AG08395 (cell line): ENCODE measurements at places on chromosomes 3 and 15.

- no peak for DNase-seq
Measured at GRCh38 chr3:38653685-38654537, 4.4 kb upstream of the SCN5A start.

GRCh38 chr15:82871358-82871757, 61.9 kb downstream of the WHAMM start:
- DNase-seq: no peak

- no peak for DNase-seq
Measured at GRCh38 chr3:177642042-177642803, 444.9 kb upstream of the TBL1XR1 start.

DNA sequence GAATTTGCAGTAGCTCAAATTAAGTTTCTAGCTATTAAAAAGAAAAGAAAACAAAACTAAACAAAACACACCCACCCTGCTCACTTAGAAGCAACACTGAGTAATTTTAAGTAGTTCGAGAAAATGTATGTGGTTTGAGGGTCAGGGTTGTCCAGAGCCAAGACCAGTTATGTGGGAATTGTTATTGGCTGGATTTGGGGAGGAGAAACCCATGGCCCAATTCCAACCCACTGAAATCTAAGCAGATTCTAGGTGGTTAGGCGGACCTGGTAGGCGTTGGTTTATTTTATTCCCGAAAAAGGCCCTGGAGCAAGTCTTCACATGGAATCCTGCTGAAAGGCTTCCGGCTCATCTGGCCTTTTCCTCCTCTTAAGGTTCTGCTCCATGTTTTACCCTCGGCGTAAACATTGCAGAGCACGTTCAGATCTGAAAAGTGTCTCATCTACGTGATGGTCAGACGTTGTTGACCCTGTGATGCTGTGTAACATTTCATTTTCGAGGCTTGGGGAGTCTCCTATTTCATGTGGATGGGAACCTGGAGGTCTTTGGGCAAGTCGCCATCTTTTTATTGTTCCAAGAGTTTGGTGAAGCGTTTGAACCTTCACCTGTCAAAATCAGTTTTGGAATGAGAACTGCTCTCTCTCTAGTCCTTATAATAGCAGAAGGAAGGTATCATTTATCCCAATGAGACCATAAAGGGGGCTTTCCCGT, 64.0 kb downstream of the FLNB start:
- DNase-seq: no peak

DNA sequence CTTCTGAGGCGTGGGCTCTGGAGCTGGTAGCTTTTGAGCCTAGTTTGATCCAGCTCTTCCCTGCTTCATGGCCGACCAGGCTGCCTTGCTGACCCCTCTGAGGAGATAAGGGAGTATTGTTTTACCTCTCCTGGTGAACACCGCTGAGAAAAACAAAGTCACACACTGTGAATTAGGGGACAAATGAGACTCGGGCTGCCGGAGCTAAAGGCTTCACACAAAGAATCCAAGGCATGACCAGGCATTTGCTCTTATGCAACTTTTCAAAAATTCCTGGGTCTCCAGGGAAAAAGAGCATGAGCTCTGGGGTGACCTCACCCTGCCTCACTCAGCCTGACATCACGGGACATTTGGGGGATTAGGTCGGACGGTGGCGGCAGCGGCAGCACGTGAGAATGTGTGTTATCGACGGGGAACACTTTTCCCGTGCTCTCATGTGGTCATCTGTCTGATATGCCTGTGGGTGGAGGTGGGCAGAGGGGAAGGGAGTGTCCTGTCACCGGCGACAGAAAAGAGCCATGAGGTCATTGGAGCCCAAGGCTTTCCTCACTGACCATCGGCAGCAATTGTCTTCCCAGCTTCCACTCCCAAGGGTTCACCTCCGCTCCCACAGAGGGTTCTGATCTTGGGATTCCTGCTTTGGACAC, 61.0 kb downstream of the TMEM44 start:
- peak; percentile 90 for DNase-seq

GRCh38 chr3:44993471-44994205, 17.6 kb downstream of the EXOSC7 start:
- peak; percentile 93 for DNase-seq

DNA sequence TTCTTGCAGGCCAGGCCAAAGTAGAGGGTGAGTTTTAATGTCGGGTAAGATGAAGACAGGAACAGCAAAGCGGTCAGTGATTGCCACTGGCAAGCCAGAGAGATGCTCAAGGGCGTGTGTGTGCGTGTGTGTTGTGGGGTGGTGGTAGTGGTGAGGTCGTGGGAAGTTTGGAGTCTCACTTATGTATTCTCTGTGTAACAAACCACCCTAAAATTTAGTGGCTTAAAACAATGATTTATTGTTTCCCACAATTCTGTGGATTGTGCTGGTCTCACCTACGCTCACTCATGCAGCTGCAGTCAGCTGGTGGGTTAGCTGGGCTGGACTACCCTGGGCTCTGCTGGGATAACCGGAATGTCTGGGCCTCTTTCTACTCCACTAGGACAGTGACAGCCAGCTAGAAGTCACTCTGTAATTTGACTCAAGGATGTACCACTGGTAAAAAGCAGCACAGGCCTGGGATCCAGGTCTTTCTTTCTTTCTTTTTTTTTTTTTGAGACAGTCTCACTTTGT, 50.9 kb upstream of the BHLHE40 start:
- no peak for DNase-seq

DNA sequence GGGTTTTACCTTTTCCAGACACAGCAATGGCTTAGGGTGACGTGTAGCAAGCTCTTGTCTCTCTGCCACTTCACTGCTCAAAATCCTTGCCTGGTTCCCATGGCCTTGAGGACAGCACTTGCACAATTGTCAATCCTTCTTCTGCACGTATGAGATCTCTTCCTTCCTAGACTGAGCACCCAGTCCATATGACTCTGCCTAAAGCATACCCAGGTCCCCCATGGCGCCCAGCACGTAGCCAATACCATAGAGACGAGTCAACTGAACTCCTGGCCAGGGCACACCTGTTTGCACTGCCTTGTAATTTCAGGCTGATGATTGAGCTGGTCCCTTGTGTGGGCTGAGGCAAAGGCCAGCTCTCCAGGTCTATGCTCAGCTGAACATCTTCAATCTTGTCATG, 23.3 kb downstream of the SCN5A start:
- no peak for DNase-seq

- no peak for DNase-seq
Measured at GRCh38 chr3:7646851-7647250, 785.9 kb downstream of the GRM7 start.

DNA sequence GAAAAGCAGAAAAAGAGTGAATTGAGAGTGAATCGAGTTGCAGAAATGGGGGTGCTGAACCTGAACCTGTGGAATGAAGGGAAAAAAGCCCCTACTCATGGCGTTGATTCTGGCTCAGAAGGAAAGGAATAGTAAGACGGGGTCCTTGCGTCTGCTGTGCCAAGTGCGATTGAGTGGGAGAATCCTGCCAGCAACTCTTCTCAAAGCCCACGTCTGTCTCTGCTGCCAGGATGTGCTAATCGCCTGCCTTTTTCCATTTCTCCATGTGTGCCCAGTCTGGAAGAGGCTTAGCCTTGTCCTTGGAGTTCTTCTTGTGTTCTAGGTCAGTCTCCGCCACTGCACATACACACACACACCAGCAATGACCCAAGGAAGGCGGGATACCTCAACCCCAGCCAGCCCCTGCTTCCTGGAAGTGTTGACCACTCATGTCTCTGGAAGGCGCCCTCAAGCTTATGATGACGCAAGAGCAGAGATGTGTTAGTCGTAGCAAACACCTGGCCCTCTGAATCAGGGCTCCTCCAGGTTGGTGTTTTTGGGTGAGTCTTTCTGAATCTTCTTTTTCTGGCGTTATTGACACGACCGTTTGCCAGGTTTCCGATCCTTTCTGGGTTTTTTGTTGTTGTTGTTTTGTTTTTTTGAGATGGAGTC, 262.4 kb upstream of the PROK2 start:
- DNase-seq: no peak

DNA sequence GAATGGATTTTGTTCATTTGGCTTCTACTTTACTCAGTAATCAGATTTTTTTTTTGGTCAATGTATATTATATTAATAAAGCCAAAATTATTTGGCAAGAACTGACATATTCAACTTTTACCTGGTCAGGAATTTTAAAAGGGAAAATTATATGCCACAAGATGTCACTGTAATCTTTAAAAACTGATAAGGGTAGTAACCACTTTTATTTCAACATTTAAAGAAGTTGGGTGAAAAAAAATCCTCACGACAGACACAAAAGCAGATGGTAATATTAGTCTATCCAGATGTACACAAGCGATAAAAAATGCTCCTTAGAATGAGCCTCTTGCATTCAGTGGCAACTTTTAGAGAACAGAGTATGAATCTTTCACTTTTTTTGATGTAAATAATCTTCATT, 101.9 kb downstream of the SERPINI1 start:
- no peak for DNase-seq

DNA sequence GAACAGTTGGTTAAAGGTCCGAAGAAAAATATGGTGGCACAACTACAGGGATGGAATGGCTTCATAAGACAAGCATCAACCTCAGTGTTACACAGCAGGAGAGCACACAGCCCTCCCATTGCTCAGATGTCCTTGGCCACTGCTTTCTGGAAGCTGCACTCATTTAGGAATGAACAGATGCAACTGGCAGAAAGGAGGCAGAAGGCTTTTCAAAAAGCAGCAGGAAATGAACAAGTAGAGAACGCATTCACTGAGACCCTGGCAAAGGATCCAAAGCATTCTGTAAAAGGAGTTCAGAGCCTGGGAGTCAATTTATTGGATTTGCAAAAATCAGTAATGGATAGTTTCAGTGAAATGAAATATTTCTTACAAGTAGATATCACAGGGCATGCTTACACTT, 101.1 kb downstream of the PDZRN3 start:
- DNase-seq: no peak

GRCh38 chr15:33298631-33299030, 12.1 kb upstream of the RYR3 start:
- no peak for DNase-seq

- no peak for DNase-seq
Measured at GRCh38 chr15:69288531-69289341, 10.0 kb upstream of the PAQR5 start.

DNA sequence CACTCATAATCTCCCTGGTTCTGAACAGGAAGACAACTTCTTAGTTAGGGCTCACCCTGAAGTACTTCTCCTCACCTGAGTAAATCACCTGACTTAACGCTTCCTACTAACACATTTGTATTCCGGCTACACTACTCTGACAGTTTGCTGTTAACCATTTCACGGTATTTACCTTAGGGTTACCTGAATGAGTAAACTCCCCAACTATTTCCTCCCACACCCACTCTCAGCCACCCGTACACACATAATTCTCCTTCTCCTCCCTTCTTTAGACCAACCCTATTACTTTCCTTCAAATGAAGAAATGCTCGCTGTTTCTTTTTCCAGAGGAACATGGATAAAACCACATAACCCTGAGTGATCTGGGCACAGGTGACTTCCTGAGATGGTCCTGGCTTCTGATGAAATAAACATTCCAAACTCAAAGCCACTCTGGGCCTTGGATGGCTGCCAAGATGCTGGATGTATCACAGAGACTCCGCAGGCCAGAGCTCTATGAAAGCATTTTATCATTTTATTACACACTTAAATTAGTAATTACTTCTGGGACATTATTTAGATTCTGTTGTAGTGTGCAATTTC, 183.6 kb upstream of the ATP11B start:
- DNase-seq: no peak

- no peak for DNase-seq
Measured at GRCh38 chr3:139524841-139525636, 14.5 kb downstream of the RBP1 start.

- DNase-seq: no peak
Measured at GRCh38 chr15:71733122-71733521, 77.2 kb upstream of the NR2E3 start.

GRCh38 chr15:23645371-23646164, 2.1 kb downstream of the MAGEL2 start:
- DNase-seq: no peak

GRCh38 chr3:128931046-128931445, 51.6 kb downstream of the ACAD9 start:
- no peak for DNase-seq

DNA sequence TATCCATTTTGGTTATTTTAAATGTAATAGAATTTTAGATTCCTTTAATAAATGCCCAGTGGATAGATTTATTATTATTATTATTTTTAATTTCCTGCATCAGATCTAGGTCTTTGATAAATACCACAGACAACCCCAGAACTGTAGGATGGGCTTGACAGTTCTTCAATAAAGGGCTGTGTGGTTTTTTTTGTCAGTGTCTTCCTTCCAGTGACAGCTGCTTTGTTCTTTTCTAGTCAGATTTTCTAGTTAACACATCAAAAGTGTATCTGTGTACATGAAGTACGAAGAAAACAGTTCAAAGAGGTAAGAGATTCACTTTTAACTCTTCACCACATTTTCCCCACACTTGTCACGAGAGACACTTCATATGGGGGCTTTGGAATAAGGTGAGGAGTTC, 120.3 kb downstream of the SAMMSON start:
- DNase-seq: no peak

- peak; percentile 85 for DNase-seq
Measured at GRCh38 chr3:157248590-157249422, 88.9 kb upstream of the CCNL1 start.

DNA sequence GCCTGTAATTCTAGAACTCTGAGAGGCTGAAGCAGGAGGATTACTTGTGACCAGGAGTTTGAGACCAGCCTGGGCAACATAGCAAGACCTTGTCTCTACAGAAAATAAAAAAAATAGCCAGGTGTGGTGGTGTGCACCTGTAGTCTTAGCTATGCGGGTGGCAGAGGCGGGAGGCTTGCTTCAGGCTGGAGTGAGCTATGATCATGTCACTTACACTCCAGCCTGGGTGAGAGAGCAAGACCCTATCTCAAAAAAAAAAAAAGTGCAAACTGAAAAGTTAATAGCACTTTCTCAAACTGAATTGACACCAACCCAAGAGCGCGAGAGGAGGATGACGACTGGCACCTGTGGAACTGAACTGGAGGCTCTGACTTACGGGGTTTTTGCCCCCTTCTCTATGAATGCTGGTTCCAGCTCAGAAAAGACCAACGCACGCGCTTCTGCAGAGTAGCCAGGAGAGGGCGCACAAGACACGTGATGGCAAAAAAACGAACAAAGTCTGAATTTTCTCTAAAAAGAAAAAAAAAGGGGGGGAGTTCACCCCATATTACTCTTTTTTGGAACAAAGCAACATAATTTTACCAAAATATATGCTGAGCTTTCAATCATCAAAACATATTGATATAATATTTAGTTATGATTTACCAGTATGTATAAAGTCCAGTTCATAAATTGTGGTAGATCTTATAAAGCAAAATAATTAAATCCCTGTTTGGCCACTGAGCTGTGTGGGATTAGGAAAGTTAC, 23.7 kb downstream of the CFAP92 start:
- DNase-seq: peak; percentile 62

- DNase-seq: no peak
Measured at GRCh38 chr3:77606372-77606771, 566.5 kb downstream of the ROBO2 start.

DNA sequence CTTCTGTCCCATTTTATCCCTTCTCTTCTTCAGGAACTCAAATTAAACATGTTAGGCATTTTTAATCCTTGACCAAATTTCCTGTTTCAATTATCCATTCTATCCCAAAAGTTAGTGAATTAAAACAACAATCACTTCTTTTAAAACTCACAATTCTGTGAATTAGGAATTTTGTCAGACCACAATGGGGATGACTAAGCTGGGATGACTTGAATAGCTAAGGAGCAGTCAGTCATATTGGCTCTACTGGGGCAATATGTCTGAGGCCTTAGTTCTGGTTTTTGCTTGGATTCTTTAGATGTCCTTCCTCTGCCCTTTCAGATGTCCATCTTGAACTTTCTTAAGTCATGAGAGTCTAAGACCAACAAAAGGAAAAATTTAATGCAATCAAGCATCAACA, 178.2 kb upstream of the TGFBR2 start:
- peak; percentile 58 for DNase-seq

- DNase-seq: no peak
Measured at GRCh38 chr3:26592451-26592850, 30.1 kb upstream of the LRRC3B start.
